ENCODE measurements at places on chromosomes 3 and 15.

GRCh38 chr3:57077630-57078343, 17.3 kb downstream of the SPATA12 start:
- DNase-seq = no peak

DNA sequence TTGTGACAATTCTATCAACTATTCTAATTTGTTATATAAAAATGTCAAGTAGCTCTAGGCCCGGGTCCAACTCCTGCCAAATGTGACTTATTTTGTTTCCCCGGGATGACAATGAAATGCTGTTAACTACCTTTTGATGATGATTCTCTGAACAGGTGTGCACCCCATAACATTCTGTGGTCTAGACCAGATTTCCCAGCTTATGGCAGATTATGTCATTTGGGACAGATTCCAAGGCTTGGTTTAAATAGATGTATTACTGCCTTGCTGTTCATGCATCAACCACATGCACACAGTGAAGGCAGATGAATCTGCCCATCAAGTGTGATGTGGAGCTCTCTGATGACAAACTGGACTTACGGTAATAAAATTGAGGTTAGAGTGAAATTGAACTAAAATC, 150.5 kb downstream of the MECOM start:
- DNase-seq = no peak

DNA sequence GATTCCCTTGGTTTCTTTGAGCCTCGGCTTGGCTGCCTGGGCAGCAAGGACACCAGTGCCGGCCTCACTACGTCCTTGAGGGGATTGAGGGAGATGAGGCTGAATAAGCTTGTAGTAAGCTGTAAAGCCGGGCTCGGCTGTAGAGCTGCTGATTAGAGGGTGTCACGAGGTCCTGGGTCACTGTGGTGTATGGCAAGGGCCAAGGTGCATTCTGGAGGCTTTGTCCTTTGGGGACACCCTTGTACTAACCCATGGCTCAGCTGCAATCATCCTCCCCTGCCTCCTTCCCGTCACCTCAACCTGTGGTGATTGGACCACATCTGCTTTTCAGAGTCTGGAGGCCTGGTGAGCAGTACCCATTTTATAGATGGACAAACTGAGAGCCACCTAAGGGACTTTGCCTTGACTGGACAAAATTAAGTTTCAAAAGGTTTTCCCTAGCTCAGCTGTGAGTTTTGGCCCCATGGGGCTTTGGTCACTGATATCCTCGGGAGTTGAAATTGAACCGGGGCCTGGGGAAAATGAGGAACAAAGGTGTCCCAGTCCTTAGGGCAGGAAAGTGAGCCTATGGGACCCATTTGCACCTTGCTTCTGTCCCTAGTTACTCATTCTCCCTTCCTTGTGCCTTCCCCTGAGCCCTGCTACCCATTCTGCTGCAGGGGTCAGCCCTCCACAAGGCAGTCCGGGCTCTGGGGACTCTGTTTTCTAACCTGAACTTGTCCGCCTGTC, 2.4 kb downstream of the SLC6A6 start:
- no peak for DNase-seq

DNA sequence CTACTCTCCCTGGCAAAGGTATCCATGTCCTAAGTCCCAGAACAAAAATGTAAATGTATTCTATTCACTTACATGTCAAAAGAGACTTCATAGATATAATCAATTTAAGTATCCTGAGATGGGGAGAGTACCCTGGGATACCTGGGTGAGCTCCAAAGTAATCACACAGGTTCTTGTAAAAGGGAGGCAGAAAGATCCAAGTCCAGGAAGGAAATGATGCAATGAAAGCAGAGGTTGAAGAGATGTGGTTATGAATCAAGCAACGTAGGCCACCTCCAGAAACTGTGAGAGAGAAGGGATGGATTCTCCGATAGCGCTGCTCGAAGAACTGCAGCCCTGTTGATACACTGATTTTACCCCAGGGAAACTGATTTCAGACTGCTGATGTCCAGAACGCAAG, 93.9 kb upstream of the VGLL3 start:
- DNase-seq = no peak

GRCh38 chr15:74907163-74907870, 666 bp upstream of the FAM219B start:
- peak; percentile 21 for DNase-seq

DNA sequence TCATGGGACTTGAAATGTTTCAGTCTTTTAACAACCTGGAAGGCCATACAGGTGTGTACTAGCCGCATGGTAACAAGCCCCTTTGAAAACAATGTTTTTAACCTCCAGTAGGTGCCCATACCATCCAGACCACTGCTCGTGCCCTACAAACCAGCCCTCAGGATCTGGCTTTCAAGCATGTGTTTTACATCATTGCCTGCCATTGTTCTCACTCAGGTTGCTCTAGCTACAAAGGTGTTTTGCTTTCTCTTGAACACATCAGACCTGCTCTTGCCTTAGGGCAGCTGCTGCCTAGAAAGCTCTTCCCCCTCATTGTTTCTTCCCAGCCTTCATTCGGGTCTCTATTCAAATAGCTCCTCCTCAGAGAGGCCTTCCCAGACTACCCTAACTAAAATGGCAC, 32.3 kb upstream of the MAP3K13 start:
- peak; percentile 19 for DNase-seq

DNA sequence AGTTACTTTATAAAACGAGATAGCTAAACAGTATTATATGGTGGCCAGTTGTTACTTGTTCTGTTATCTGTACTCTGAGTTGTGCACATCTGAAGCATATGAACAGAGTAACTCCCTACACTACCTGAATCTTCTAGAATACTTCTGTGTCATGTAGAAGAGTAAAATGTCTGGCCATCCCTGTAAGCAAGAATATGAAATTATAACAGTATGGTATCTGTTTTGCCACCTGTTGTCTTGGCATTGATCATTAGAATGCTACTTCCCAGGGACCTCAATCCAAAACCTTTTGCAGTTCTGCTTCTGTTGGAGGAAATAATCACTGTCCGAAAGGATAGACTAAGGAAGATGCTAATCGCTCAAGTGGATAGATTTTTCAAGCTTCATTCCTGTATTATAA, 1.9 kb downstream of the TEX9 start:
- no peak for DNase-seq

DNA sequence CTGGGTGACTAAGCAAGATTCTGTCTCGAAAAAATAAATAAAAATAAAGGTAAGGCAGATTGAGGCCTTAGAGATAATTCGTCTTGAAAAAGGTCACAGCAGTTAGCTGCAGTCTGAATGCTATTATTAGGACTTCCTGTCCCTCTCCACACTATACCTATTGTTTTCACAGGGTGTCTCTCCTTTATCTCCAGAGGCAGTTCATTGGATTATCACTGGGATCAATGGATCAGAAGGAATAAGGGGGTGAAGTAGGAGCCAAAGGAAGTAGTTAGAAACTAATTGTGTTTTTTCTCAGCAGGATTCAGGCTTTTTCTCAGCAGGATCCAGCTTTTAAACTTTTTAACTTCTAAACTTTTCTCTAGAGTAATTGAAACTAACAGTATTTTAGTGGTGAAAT, 326.9 kb downstream of the IL5RA start:
- DNase-seq = no peak

- no peak for DNase-seq
Measured at GRCh38 chr3:196756732-196757131, 17.1 kb downstream of the PAK2 start.

GRCh38 chr3:16150285-16150684, 24.2 kb upstream of the GALNT15 start:
- no peak for DNase-seq

DNA sequence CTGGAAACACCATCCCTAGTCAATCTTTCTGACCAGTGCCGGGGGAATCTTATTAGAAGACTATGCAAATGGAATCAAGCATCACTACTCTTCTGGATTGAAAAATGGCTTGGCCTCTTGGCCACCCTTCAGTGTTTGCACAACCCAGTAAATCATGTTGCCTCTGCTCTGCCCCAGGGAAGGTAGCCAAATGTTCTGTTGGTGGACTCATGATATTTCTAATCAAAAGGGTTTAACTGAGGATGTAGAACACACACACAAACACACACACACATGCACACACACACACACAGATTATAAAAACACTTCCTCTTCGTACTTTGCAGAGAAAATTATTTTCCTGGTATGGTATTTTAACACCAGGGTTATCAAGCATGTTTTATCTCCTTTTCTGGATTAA, 7.9 kb downstream of the RBP2 start:
- no peak for DNase-seq

DNA sequence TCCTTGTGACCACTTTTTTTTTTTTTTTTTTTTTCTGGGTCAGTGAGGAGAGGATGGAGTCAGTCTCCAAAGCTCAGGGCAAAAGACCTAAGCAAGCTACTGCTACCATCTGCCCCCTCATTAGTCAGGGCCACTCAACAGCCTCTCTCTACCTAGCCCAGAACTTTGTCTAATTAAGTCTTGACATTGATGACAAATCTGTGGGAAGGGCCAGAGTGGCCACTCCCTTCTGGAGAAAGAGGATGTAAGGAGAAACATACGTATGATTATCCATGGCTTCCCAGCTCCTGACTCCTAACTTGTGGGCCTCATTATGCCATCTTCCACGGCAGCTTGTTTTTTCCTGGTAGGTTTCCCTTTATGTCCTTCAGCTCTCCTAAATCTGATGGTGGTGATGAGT, 37.9 kb downstream of the NR1I2 start:
- no peak for DNase-seq

DNA sequence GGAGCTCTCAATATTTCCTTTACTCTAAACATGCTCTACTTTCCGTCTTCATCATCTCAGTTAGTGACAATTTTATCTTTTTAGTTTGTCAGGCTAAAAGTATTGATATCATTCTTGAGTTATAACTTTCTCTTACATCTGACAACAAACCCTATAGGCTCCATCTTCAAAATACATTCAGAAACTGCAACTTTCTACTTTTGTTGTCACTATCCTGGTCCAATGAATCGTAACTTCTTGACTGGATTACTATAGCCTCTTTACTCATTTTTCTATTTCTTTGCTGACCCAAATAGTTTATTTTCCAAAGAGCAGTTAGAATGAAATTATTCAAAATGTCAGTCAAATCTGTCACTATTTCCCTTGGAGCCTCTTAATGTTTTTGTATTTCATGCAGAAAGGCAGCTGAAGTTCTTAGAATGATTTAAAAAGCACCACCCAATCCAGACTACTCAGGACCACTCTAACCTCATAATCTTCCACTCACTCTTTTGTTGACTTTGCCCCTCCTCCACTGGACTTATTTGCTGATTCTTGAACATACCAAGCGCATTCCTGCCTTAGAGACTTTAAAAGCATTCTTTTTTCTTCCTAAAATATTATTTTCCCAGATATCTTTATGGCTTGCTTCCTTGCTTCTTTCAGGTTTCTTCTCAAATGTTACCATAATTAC, 119.9 kb upstream of the CBLB start:
- no peak for DNase-seq

- DNase-seq = no peak
Measured at GRCh38 chr3:181929501-181929900, 217.8 kb downstream of the SOX2 start.

DNA sequence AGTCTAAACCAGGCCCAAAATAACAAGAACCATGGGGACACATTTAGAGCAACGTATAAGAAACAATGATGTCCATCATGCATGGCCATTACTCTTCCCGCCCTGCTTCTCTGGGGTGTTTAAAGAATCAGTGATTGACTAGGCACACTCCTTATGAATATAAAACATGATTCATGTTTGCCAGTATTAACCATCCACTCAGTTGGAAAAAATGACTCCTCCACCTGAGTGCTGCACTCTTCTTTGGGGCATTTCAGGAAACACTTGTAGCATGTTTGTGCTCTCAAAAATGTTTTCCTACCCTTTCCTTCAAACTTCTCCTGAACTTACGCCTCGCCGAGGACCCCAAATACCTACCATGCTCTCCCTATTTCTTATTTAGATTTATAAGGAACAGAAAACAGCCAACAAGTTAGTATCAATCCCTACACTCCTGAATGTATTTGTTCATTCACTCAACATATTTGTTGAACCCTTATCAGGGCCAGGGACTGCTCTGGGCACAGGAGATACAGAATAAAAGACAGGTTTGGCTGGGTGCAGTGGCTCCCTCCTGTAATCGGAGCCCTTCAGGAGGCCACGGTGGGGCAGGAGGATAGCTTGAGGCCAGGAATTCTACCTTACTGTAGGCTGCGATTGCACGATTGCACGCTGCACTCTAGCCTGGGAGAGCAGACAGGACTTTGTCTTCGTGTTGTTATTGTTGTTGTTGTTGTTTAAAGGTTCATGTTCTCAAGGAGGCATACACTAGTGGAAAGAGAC, 137.0 kb downstream of the TMCO5A start:
- DNase-seq = no peak

GRCh38 chr15:99076555-99077308, 28.1 kb upstream of the SYNM start:
- DNase-seq = peak; percentile 79

- DNase-seq = no peak
Measured at GRCh38 chr3:83093222-83093572, 1331.8 kb upstream of the GBE1 start.

DNA sequence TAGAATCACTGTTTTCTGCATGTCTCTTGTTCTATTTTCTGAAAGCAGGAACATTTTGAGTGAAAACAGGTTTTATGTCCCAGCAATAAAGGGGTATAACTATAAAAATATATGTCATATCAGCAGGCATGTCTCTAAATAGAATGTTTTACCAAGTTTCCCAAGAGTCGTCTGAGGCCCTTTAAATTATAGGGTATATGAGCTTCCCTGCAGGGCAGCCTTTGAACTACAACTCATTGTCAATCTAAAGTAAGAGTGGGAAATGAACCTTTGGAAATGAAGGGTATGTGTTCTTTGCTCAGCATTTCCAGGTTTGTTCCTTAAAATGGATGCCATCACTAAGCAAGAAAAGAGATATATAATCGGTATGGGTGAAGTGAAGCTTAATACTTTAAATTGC, 138.6 kb downstream of the LSAMP start:
- DNase-seq = no peak

DNA sequence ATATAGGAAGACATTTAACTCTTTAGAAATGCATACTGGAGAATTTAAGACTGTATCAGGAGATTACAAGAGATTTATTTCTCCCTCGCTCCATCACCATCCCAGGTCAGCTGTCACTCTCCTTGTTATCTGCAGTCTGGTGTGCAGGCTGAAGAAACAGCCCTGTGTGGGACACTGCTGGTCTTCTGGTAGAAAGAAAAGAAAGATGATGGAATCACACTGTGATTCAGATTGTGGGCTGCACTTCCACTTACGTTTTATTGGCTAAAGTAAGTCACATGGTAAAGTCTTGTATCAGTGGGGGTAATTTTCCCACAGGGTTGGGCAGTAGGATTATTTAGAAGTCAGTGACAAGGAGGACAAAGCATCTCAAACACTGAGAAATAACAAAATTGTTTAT, 18.1 kb upstream of the ATP1B3 start:
- DNase-seq = no peak

- DNase-seq = no peak
Measured at GRCh38 chr3:54631516-54632325, 296.1 kb downstream of the LRTM1 start.

DNA sequence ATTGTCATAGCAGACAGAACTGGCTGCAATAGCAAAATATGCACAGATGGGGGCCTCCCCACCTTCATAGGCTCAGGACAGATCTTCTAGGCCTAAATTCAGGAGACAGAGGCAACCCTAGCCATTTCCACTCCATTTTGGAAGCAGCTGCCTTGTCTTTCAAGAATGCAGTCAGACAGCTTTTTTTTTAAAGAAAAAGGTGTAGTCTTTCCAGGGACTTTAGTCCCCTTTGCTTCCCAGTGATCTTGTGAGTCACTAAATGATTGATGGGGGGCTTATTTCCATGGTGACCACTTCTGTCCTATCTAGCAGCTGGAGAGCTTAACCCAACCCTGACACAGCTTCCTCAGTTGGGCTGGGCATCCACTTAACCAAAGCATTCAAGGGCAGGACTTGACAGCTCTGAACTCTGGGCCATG, 165.9 kb downstream of the TPRG1 start:
- DNase-seq = no peak
